Left lung (tissue), 14 donors: ENCODE measurements at places on chromosomes 16 and 17. TPM values are rescaled to one million over a fixed set of nuclear protein-coding genes. Genes with fewer than 3 reads are reported as not detected.

Gene TMEM256
- 50.7 TPM for total RNA-seq

GRCh38 chr16:53761962-53762703, 58.2 kb downstream of the FTO start:
- DNase-seq, result no peak
- no peak overlapping the region for H3K27ac ChIP-seq
- H3K36me3 ChIP-seq, result no peaks in the 10 kb centered on the region
- no peaks in the 10 kb centered on the region for H3K27me3 ChIP-seq

GRCh38 chr17:32820440-32820839, 56.5 kb downstream of the MYO1D start:
- H3K36me3 ChIP-seq, result no peaks in the 10 kb centered on the region
- H3K27me3 ChIP-seq, result no peaks in the 10 kb centered on the region
- no peak overlapping the region for H3K27ac ChIP-seq
- no peaks in the 10 kb centered on the region for H3K4me1 ChIP-seq
- no peak for DNase-seq

GRCh38 chr17:40023590-40024292, 8.5 kb downstream of the CSF3 start:
- no peaks in the 10 kb centered on the region for H3K36me3 ChIP-seq
- H3K4me3 ChIP-seq, result no peak overlapping the region
- H3K27me3 ChIP-seq, result no peaks in the 10 kb centered on the region
- H3K27ac ChIP-seq, result peak overlapping the region; percentile 37
- H3K4me1 ChIP-seq, result peaks cover 82% of the 10 kb centered on the region
- DNase-seq, result peak; percentile 83

GRCh38 chr17:9533441-9533840, 42.2 kb downstream of the STX8 start:
- H3K27me3 ChIP-seq, result no peaks in the 10 kb centered on the region
- no peaks in the 10 kb centered on the region for H3K4me1 ChIP-seq
- no peaks in the 10 kb centered on the region for H3K36me3 ChIP-seq
- DNase-seq, result no peak
- no peak overlapping the region for H3K27ac ChIP-seq
